ENCODE measurements at places on chromosomes 1 and 21.

DNA sequence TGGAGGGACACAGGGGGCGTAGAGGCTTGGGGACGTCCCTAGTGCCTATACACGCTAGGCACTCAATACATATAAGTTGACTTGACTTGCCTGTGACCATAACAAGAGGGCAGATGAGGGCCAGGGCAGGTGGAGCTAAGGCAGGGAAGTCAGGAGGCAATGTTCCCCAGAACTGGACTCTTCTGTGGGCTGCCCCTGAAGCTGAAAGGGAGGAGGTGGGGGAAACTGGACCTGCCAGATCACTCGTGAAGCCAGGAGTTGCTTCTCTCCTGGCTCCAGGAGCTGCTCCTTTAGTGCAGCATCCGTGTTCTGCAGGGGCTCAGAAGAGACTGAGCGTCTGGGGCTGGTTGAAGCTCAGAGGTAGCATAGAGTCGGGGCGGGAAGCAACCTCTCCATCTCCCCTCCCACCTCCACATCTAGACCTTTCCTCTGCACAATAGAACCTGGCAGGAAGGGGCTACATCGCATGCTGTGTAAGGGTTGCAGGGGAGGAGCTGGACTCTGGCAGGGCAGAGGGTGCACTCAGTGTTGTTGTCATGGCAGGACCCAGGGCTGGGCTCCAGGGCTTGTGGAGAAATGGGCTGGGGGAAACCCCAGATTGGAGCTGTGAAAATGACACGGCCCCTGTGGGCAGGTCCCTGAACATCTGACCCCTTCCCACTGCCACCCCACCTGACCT is 2.9 kb upstream of the SEMA4A start:
- DNase-seq: no peak

DNA sequence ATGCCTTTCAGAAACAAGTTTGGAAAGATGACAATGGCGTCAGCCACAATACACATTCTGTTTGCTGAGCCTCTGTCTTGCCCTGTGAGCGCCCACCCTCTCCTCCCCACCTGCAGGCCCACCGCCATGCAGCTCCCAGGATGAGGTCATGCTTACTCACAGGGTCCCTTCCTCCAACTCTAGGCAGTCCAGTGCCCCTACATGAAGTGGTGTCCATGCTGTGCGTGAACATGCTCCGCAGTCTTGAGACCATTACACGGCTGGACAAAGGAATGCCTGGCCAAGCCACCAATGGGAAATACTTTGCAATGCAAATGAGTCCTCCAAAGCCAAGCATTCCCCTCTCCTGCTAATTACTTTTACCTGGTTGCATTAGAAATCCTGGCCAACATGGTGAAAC is 92.2 kb downstream of the CD58 start:
- no peak for DNase-seq

- DNase-seq: no peak
Observed at GRCh38 chr1:27163093-27163492, 8.2 kb upstream of the SLC9A1 start.

DNA sequence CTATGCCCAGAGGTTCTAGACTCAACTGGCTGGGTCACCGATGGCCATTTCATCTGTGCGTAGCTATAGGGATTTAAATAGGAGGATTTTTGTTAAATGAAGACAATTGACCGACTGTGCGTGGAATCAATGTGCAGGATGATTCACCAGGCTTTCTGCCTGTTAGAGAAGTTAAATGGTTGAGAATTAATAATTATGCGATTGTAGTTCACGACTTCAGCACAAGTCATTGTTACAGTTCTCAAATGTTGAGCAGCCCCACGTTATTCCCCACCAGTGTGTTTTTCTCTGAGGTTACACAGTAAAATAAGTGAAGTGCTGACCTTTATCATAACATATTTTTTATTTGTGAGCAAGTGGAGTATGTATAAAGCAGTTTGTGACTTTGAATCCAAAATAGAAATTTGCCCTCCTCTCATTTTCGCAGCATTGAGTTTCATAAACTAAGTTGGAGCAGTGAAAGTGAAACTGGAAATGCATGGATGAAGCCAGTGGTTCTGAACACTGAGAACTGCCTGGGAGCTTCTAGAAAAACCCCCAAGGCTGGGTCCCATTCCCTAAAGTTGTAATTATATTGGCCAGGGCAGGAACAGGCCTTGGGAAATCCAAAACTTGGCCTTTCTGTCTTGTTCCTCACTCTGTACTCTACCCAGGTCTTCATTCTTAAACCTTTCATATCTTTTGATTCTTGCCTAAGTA is 102.6 kb downstream of the GALNT2 start:
- no peak for DNase-seq

DNA sequence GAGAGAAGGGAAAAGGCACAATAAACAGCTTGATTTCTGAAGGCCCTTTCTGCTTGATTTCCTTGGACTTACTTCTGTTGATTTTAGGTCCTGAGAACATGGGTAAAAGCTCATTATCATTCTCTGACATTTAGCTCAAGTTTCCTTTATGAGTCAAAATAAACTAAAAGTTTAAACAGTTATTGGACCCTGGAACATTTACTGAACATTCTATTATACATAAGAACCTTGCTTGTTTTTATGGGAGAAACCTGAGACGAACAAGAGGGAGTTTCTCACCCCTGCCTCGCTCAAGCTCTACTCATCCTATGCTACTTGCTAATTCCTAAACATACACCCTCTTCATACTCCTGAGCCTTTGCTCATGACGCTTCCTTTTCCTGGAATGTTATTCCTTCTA is 538.3 kb upstream of the PKN2 start:
- DNase-seq: no peak

- DNase-seq: no peak
Observed at GRCh38 chr1:89622895-89623294, 10.0 kb upstream of the LRRC8C start.

DNA sequence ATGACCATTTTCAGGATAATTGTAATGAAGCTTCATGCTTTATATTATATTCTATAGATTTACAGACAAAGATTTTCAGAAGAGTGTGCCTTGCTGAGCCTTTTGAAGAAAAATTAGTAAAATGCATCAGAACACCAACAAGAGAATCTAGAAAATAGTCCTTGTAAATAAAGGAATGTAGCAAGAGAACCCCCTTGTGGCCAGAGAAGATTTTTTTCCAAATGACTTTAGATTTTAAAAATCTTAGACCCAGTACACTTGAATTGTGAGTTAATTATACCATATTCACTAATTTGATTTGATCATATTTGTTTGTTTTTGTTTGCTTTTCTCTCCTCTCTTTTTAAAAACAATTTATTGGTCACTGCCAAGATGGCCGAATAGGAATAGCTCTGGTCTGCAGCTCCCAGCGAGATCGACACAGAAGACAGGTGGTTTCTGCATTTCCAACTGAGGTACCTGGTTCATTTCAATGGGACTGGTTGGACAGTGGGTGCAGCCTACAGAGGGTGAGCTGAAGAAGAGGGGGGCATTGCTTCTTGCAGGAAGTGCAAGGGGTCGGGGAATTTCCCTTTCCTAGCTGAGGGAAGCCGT is 12.8 kb upstream of the IFI44L start:
- peak; percentile 61 for DNase-seq

All from GM03348 (cell line).